ENCODE measurements at places on chromosomes 16 and 17.

DNA sequence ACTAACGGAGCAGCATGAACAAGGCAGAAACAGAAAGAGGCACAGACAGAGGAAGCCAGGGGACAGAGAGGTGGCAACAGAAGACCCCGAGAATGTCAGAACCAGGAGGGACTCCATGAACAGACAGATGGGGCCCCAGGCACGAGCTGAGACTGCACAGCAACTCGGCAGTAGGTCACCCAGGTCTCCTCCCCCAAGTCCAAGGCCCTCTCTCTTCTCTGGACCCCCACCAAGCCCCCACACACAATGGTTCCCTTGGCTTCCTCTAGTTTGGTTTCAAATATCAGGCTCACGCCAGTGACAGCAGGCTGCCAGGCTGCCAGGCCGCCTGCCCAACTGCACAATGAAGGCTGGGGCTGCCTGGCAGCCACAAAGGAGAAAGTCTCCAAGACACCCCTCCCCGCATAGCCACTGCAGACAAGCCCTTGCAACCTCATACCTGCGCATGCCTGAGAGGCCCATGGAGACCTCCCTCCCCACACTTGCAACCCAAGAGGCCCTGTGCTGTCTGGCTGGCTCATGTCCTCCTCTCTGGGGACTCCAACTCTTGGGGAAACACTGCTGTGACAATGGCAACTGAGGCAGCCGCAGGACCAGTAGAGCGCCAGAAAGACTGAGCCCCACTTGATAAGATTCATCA is 54.8 kb downstream of the PIMREG start:
- no peak for DNase-seq

- DNase-seq, result no peak
Measured at GRCh38 chr16:68263559-68264127, 683 bp upstream of the SLC7A6 start.

DNA sequence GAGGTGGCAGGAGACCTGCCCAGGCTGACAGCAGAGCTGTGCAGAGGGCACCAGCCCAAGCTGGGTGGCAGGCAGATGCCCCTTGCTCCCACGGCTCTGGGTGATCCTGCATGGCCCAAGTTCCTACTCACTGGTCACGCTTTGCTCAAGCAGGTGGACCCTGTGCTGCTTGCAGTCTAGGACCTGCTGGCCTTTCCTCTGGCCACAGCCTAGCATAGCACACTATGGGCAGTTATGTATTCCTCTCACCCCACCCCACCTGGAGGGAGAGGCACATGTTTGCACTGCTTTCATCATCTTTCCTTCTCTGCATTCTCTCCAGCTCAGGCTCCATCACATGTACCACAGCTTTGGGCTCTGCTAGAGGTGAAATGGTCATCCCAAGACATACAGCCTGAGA is 19.6 kb upstream of the SREBF1 start:
- DNase-seq, result no peak

- peak; percentile 72 for DNase-seq
Measured at GRCh38 chr16:5916711-5917191, 819.2 kb upstream of the EEF2KMT start.

GRCh38 chr17:48093341-48094045 is 7.8 kb downstream of the CBX1 start:
- no peak for DNase-seq

GRCh38 chr16:53457670-53458069 is 23.4 kb downstream of the RBL2 start:
- peak; percentile 81 for DNase-seq

GRCh38 chr17:74442670-74443515 is 11.0 kb downstream of the GPRC5C start:
- peak; percentile 47 for DNase-seq

- DNase-seq, result no peak
Measured at GRCh38 chr16:19417640-19418039, at the start of gene TMC5. Gene TMC5, plus strand, starts transcription at chr16:19417883. Its CDS starts 22,156 bp downstream, at chr16:19440039.

Measured in SW480 (cell line).